ENCODE measurements at places on chromosomes 4 and X.

DNA sequence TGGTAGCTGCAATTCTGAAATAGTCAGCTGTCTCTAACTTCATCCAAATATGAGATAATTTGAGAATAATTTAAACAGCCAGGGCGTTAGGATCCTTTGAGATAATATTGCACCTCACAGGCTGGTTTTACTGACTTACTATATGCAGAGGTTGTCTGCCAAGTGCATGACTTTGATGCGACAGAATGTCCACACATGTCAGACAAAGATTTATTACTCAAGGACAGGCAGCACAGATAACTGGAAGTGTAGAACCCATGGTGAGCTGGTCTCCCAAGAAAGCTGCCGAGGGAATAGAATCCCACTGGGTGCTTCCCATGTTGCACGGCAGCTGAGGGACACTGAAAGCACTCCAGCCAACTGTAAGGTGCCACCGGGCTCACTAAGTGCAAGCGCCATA is 166.2 kb upstream of the GALNTL6 start:
- DNase-seq: no peak

DNA sequence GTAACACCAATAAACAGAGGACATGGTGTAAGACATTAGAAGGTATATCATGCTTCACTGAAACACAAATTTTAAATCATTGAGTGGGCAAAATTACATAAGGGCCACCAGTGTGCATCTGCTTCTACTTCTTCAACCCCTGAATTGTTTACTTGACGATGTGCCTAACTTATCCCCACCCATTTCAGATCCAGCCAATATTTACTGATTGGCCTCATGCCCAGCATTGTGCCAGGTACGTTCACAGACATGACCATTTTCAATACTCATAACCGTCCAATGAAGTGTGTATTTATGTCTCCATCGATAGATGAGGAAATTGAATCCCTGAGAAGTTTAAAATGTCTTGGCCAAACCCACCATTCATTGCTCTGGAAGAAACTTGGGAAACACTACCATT is 208.3 kb upstream of the MID1 start:
- DNase-seq: no peak

DNA sequence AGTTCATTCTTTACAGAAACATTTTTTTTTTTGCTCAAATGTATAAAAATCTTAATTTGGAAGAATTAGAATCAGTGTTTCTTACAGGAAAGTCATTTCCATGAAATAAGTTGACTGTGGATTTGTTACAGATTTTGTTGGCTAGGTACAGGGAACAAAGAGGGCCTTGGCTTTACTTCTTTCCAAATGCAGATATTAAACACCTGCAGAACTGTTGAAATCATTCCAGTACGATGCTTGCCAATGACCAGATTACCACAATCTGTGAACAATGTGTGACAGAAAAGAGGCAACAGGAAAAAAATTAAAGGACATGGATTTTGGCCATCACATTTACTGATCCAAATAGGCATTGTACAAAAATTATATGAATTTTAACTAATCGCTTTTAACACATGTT is 70.8 kb downstream of the ANXA10 start:
- no peak for DNase-seq

DNA sequence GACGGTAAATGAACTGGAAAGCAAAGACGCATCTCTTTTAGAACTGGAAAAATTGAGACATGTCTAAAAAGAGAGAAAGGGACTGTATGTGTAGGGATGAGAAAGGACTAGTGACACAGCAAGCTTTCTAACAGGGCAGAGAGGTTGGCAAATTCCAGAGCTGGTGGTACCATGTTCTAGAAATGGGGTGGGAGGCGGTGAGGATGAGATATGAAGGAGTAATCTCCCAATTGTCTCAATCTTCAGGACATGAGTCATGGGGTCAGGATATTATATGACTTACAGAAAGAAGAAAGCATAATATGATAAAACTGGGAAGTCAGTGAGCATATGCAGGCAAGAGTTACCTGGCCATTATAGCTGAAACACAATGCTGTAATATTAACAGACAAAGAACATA is 14.2 kb downstream of the TAB3 start:
- DNase-seq: no peak

GRCh38 chr4:89368861-89369260 is 61.3 kb upstream of the GPRIN3 start:
- DNase-seq: no peak

GRCh38 chrX:112643721-112644120 is 36.0 kb downstream of the LHFPL1 start:
- no peak for DNase-seq

DNA sequence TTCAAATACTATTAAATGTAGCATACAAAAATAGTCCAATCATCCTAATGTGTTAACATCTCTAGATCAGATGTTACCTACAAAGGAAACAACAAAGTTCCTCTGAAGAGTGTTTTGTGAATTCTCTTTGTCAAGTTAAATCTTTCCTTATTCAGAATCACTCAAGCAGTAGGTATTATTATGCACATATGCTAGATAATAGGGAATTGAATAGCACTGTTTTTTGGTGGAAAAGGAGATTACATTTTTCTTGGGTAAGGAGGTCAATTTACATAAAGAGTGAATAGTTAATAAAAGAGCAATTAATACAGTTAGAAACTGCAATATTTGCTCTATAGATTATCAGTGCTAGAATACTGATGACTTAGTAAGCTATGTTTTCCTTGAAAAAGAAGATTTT is 130.7 kb downstream of the BTC start:
- no peak for DNase-seq

- DNase-seq: no peak
These were observed 25.5 kb downstream of the SMIM14 start for GRCh38 chr4:39613093-39613656.

GRCh38 chr4:160238790-160239189 is 1135.9 kb downstream of the RAPGEF2 start:
- no peak for DNase-seq

GRCh38 chrX:85859426-85859825 is 187.9 kb downstream of the CHM start:
- no peak for DNase-seq

- no peak for DNase-seq
These were observed 428.4 kb downstream of the AFF2 start for GRCh38 chrX:148928811-148929210.

GRCh38 chr4:66572949-66573348 is 902.7 kb upstream of the EPHA5 start:
- no peak for DNase-seq

DNA sequence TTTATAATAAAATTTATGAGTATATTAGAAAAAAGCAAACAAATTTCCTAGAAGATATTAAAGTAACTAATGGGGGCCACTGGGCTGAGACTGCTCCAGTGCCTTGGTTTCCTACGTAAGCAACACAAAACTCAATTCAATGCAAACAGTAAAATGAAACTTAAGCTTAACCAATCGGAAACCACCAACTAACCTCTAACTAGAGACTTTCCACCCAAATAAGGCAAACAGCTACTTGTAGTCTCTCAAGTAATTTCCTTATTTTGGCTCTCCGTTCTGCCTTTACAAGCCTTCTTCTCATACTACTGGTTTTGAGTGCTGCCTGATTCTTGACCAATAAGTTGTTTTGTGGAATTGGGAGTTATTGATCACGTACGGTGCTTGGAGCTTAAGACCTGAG is 167.3 kb upstream of the VEGFC start:
- no peak for DNase-seq

GRCh38 chr4:373062-373839 is 35.6 kb downstream of the ZNF141 start:
- no peak for DNase-seq

DNA sequence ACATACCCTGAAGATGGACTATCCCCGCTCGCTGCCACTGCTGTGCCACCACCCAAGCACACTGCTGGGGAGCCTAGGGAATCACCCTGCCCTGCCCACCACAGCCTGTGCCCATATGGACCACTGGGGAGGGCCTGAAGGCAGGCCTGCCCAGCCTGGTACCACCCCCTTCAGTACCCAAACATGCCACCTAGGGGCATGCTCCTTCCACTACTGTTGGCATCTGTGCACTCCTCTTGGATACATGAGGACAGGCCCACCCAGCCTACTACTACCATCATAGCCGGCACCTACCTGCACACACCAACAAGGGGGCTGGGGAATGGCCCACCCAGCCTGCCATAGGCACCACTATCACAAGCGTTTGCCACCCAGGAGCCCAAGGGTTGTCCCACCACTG is 30.1 kb upstream of the PRDX4 start:
- DNase-seq: no peak

- DNase-seq: no peak
These were observed 102.9 kb downstream of the GRXCR1 start for GRCh38 chr4:42995343-42995944.

- DNase-seq: no peak
These were observed 1.5 kb upstream of the TMA16 start for GRCh38 chr4:163492951-163493504.

GRCh38 chr4:158870282-158870625 is 101.4 kb downstream of the FNIP2 start:
- no peak for DNase-seq

- DNase-seq: no peak
These were observed 3.3 kb downstream of the RADX start for GRCh38 chrX:106615041-106615440.

- no peak for DNase-seq
These were observed 61.4 kb downstream of the SMARCA1 start for GRCh38 chrX:129461801-129462456.

GRCh38 chrX:23732704-23733103 is 10.4 kb downstream of the ACOT9 start:
- no peak for DNase-seq

DNA sequence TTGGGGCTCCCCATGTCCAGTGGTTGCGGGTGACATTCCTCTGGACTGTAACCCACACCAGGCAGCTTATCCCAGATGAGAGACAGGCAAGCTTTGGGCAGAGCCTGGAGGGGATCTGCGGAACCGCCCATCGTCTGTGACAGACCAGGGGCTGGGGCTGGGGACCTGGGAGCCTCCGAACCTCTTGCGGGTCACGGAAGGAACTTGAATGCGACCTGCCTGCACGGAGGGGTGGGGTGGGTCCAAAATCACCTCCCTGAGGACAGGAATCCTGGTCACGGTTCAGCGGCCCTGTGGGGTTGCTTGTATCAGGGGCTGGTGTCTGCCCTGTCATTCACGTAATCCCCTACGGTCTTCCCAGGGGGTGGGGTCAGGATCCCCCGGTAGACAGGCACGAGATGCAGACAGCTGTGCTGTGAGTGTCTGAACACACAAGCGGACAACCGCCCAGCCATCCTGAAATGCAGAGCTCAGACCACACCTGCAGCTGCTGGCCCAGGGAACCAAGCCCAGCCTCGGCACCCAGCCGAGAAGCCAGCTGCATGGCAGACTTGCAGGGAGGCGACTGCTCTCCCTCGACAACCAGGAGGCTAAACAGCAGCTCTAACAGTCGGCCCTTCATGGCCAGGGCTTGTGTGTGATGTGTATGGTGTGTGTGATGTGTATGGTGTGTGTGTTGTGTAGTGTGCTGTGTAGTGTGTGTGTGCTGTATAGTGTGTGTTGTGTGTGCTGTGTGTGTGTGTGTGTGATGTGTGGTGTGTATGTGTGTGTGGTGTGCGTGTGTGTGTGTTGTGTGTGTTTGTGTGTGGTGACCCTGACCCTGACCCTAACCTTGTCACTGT is 105.9 kb upstream of the ADRA2C start:
- DNase-seq: peak; percentile 33

DNA sequence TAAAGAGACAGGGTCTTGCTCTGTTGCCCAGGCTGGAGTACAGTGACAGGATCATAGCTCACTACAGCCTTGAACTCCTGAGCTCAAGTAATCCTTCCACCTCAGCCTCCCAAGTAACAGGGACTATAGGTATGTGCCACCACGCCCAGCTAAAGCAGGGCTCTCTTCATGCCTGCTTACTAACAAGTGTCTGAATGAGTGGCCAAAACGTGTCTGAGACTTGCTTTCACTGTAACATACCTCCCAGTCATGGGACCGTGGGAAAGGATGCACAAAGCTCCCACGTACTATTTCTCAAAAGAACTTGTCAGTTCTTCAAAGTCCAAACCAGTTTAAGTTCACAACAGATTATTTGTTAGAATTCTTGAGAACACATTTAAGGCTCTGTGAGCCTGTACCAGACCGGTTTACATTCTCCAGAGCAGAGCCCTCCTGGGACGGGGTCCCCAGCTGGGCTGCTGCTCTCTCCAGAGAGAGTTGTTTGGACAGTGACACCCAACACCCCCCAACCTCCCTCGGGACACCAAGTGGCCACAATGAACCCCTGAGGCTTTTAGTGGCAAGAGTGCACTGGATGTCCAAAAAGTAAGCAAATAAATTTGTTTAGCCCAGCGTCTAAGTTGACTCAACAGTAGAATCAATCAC is 24.1 kb downstream of the SH3KBP1 start:
- DNase-seq: no peak

DNA sequence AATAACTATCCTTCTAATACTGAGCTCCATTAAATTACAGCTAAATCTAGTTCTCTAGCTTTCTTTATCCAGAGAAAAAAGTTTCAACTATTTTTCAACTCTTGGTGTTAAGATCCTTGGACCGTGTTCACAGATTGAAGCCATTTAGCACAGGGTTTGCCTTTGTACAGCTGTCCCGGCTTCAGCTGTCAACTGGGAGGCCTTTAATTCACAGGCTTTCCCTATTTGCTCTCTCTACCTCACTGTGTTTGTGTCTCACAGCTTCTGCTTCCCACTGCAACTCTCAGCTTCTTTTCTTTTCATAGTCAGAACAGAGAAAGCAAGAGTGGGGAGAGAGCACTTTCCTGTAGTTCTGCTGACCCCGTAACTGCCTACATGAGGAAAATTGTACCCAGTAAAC is 76.9 kb upstream of the SMAD1 start:
- no peak for DNase-seq

- DNase-seq: no peak
These were observed 131.8 kb downstream of the ENOX2 start for GRCh38 chrX:130771230-130771629.

DNA sequence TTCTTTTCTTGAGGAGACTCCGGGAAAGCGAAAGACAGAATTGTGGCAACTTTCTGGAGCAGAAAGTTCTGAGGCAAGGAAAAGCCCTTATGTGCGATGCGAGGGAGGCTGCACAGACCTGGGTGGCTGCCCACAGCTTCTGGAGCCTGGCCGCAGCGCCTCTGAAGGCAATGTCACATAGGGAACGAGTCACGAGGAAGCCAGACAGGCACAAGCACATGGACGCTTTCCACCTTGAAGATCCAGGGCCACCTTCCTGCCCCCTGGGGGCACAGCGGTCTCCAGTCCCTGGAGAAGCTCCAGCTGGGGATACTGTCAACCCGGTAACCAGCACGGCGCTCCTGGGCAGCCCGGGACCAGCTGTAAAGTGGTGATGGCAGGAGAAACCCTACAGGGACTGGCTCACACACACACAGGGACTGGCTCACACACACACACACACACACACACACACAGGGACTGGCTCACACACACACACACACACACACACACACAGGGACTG is 69.8 kb downstream of the MTNR1A start:
- DNase-seq: no peak

DNA sequence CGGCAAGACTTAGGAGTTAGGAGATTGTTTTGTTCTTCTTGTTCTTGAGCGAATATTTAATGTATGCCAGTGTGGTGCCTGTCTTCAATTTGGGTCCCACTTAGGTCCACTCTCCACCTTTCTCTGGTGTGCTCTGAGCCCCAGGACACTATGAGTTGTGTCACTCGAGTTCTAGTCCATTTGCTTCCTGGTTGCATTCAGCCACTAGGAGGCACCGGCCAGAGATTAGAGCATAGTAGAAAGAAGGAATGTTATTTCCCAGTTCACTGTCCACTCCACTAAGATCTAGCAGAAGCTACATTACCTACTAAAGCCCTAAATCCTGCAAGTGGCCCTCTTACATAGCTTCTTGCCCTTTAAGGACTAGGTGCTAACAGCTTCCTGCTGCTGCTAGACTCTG is 326.9 kb downstream of the NAF1 start:
- DNase-seq: no peak
